PC-3 (cell line): ENCODE measurements at places on chromosomes 3 and 15. TPM values are rescaled to one million over a fixed set of nuclear protein-coding genes. Genes with fewer than 3 reads are reported as not detected.

DNA sequence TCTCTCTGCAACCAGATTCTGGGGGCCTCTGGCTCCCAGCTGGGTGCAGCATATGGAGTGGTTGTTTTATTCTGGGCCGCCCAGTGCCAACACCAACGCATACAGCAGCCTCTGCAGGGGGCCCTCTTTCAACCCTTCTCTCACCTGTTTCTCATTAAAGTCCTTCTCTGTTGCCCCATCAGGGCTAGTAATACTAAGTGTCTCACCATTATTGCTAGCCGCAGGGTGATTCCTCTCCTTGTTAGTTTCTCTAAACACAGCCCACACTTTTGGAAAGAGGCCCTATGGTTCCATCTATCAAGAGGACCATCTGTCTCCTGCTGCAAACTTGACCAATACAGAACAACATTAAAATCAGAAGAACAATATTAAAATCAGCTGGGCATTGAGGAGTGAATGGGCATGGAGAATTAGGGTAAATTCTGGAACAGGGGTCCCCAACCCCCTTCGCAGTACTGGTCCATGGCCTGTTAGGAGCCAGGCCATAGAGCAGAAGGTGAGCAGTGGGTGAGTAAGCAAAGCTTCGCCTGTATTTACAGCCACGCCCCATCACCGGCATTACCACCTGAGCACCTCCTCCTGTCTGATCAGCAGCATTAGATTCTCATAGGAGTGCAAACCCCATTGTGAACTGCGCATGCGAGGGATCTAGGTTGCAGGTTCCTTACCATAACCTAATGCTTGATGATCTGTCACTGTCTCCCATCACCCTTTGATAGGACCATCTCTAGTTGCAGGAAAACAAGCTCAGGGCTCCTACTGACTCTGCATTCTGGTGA lies 36.5 kb downstream of the ALS2CL start:
- H3K4me3 ChIP-seq = no peak overlapping the region
- peak; percentile 55 for DNase-seq
- no peak overlapping the region for H3K27ac ChIP-seq
- peaks cover 21% of the 10 kb centered on the region for H3K4me1 ChIP-seq
- H3K36me3 ChIP-seq = no peaks in the 10 kb centered on the region

The TMC3 gene
- total RNA-seq = not detected in 2 replicates

DNA sequence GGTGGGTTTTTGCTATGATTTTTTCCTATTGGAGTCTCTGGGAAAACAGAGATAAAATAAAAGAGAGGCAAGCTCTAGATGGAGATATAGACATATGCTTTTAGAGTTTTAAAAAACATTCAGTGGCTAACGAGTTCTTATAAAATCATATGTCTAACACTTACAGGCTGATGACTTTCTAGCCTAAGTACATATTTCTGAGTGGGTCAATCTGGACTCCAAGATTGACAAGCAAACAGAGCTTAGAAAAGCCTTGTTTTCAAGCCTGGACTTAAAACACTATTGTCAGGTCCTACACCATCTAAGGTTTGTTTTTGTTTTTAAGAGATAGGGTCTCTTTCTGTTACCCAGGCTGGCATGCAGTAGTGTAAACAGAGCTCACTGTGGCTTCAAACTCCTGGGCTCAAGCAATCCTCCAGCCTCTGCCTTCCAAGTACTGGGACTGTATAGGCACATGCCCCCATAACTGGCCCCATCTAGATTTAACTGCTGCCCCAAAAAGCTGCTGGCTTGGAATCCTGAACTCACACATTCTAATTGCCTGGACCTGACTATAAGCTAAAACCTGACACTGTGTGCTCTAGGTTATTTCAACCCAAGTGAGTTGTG lies 86.3 kb downstream of the FBXL22 start:
- DNase-seq = no peak
- H3K4me1 ChIP-seq = peaks cover 4% of the 10 kb centered on the region
- no peak overlapping the region for H3K4me3 ChIP-seq
- H3K27ac ChIP-seq = no peak overlapping the region

DNA sequence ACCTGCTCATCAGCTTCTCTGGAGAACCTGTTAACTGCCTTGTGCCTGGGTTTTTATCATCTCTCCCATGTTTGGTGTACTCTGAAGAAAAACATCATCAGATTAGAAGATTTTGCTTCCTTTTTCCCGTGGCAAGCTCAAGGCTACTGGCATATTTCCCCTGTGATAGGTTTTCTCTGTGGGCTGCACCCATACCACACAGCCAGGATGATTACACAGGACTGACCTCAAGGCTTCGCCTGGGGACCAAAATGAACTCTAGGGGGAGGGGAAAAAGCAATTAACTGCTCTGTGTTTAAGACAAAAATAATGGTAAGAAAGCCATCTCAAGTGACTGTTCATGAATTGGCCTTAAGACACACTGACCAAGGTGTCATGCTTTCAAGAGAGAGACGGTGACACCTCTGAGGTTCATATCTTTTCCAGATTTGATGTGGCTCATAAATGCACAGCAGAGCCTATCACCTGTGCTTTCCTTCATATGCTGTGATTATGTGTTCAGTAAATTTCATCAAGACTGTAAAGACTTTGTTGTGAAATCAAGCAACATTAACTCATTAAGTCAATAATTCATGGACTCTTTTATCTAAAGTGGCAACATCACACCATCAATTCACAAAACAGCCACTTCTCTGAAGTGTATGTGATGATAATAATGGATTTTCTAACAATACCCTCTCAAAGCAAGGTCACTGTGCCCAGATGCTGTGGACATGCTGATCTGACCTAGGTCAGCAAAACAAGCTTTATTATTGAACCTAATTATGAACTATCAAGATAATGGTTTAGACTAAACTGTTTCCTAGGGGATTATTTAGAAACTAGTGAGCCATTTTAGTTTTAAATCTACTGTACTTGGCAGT lies 427.9 kb downstream of the WDR72 start:
- no peak overlapping the region for H3K4me3 ChIP-seq
- no peaks in the 10 kb centered on the region for H3K4me1 ChIP-seq
- H3K27ac ChIP-seq = no peak overlapping the region

The CCR3 gene
- total RNA-seq = 0.22 TPM in 1 of 2 replicates, not detected in the other

The SIDT1 gene
- 14.1 and 18.4 TPM in 2 replicates for total RNA-seq

The SEMA3B gene
- 40.1 and 63.9 TPM in 2 replicates for total RNA-seq

The ARHGAP31 gene
- 7.5 and 7.8 TPM in 2 replicates for total RNA-seq

DNA sequence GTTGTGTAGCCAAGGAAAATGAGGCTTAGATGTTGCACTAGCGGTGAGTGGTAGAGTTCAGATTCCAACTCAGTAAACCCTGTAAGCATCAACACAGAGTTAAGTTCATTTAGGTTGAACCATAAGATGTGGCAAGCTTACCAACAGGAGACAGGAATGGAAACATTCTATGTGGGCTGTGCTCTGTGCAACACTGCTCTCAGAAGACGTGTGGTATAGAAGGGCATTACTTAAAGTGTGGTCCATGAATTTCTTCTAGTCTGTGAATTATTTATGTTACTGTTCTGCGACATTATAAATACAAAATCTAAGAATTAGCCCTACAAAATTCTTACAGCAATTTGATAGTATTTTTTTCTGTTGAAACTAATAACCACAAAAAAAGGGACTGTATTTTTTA lies 213.3 kb downstream of the GRM7 start:
- H3K4me1 ChIP-seq = no peaks in the 10 kb centered on the region
- H3K27me3 ChIP-seq = no peaks in the 10 kb centered on the region
- no peak overlapping the region for H3K27ac ChIP-seq
- H3K36me3 ChIP-seq = no peaks in the 10 kb centered on the region
- no peak for DNase-seq

The LNP1 gene
- 5.2 and 6.8 TPM in 2 replicates for total RNA-seq

The AQP9 gene
- total RNA-seq = 0.12 TPM in 1 of 2 replicates, not detected in the other

DNA sequence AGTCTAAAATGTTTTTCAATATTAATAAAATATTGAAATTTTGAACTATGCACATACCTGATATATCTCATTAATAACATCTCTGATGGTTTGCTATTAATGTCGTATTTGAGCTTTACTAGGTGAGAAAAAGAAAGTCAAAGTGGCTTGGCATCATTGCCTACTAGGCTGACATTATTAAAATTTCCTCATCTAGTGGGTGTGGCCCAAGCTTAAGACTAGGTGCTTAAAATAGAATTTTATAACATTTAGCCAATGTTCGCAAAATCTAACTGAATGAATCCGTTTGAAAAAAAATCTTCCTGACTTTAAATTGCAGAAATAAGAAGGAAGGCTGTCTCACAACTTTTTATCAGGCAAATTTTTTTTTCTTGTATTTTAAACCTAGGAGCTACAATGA lies 46.1 kb downstream of the ABI3BP start:
- no peak overlapping the region for H3K4me3 ChIP-seq
- DNase-seq = no peak
- no peaks in the 10 kb centered on the region for H3K36me3 ChIP-seq
- H3K27me3 ChIP-seq = no peaks in the 10 kb centered on the region
- H3K27ac ChIP-seq = no peak overlapping the region

- H3K4me1 ChIP-seq = peaks cover 12% of the 10 kb centered on the region; the same call in 1 of the 2 replicates
- DNase-seq = peak; percentile 87
- peak overlapping the region; percentile 60 for H3K4me3 ChIP-seq
- no peak overlapping the region for H3K27ac ChIP-seq
- no peaks in the 10 kb centered on the region for H3K36me3 ChIP-seq
Measured at GRCh38 chr3:198080521-198081384, 120.7 kb downstream of the LMLN start.

- no peaks in the 10 kb centered on the region for H3K27me3 ChIP-seq
- no peak for DNase-seq
- H3K4me1 ChIP-seq = no peaks in the 10 kb centered on the region
Measured at GRCh38 chr3:195075941-195076875, 194.8 kb downstream of the XXYLT1 start.

The CFAP20DC gene
- 13.8 and 15.4 TPM in 2 replicates for total RNA-seq

The ADAMTS7 gene
- 4.2 and 5.2 TPM in 2 replicates for total RNA-seq

- H3K36me3 ChIP-seq = no peaks in the 10 kb centered on the region
Measured at GRCh38 chr3:131125684-131126083, 99.0 kb downstream of the NEK11 start.

GRCh38 chr3:165507060-165507459 lies 310.9 kb upstream of the SLITRK3 start:
- no peak overlapping the region for H3K27ac ChIP-seq
- no peak for DNase-seq
- no peaks in the 10 kb centered on the region for H3K27me3 ChIP-seq
- no peaks in the 10 kb centered on the region for H3K4me1 ChIP-seq
- H3K4me3 ChIP-seq = no peak overlapping the region

DNA sequence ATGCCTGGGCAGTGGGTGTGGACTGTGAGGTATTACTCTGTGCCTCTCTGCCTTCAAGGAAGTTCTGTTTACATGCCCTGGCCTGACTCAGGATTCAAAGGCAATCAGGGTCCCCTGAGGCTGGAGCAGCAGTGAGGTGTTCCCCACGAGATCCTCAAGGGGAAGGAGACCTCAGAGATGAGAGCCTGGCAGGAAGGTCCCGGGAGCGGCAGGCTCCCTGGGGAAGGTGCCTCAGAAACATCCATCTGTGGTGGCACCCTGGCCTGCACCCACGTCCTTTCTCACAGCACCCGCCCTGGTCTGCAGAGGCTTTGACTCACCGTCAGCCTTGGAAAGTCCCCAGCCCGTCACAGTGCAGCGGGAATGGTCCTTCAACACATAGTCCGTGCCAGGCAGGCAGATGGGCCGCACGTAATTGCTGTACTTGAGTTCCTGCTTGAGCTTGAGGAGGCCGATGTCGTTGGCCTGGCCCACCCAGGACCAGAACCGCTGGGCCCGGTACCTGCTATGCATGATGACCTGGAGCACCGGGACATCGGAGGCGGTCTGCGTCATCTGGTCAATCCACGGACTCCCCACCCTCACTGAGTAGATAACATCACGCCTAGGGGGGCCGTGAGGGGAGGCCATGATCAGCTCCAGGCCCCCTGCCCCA lies 3.6 kb downstream of the PRSS50 start:
- no peak for DNase-seq
- H3K4me1 ChIP-seq = no peaks in the 10 kb centered on the region
- no peaks in the 10 kb centered on the region for H3K36me3 ChIP-seq
- no peaks in the 10 kb centered on the region for H3K27me3 ChIP-seq
- no peak overlapping the region for H3K4me3 ChIP-seq
- no peak overlapping the region for H3K27ac ChIP-seq

The PDCD10 gene
- 80.5 and 105 TPM in 2 replicates for total RNA-seq

The EAF1 gene
- 28.6 and 35.3 TPM in 2 replicates for total RNA-seq

DNA sequence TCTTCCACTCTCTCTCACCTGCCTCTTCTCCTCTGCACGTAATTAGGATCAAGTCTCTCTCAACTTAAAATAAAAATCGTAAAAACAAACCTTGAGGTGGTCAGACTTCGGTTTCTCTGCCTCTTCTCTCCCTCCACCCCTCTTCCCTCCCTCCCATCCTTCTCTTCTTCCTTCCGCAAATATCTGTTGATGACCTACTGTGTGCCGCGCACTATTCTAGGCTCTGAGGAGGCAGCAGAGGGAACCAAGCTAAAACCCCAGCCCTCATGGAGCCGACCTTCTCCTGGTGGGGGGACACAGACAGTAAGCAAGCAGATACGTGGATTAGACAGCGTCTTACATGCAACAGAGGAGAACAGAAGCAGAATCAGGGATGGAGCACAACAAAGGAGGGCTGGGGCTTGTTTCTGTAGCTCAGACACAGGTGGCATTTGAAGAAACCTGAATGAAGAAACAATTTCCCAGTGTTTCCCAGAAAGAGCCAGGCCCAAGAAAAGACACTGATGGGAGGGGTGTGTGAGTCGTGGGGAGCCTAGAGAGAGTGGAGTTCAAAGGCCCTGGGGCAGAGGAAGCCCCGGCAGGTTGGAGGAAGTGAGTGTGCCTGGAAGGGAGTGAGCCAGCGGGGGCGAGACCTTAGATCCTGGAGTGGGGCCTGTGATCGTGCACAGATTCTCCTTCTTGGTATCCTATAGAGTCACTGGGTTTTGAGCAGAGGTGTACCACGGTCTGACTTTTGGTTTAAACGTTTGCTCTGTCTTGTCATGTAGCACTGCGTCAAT lies 80.5 kb downstream of the TOP2B start:
- H3K36me3 ChIP-seq = no peaks in the 10 kb centered on the region
- peaks cover 12% of the 10 kb centered on the region for H3K4me1 ChIP-seq
- peaks cover 5% of the 10 kb centered on the region; the same call in 1 of the 2 replicates for H3K27me3 ChIP-seq
- H3K27ac ChIP-seq = no peak overlapping the region
- H3K4me3 ChIP-seq = no peak overlapping the region
